ENCODE measurements at places on chromosomes 3 and 15. TPM values are rescaled to one million over a fixed set of nuclear protein-coding genes. Genes with fewer than 3 reads are reported as not detected.

The COL6A5 gene
- 6.1 TPM for total RNA-seq

The PDZRN3 gene
- total RNA-seq: 61.6 TPM

DNA sequence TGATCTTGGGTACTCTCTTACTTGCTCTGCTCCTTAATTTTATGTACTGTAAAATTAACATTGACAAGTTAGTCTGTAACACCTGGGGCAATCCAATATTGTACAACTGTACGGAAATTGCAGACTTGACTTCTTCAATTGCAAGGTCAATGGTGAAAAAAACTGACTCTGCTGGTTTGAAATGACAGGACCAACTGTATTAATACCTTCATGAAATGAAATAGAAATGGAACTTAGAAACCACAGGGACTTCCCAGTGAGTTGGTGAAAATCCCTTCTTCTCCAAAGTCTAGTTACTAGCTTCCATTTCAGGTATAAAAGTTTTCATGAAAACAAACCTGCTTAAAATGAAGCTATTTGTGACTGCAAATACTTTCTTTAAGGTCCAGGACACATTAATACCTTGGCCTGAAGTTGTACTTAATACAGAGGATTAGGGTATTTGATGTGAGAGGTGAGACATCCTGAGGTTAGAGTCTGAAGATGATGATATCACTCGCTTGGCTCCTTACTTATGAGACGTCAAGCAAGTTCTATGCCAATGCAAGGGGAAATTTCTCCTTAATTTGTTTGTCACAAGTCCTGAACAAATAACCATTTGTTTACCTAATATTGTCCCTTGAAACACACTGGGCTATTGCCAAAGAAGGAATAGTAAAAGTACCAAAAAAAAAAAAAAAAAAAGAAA lies 226.2 kb upstream of the TP63 start:
- no peak for DNase-seq

The PLOD2 gene
- 114 TPM for total RNA-seq

The TRPM1 gene
- total RNA-seq: not detected

- no peak for DNase-seq
Measured at GRCh38 chr3:45700570-45701073, 11.4 kb downstream of the SACM1L start.

- DNase-seq: no peak
Measured at GRCh38 chr3:82157952-82158351, 396.5 kb upstream of the GBE1 start.

The ZKSCAN7 gene
- 19.5 TPM for total RNA-seq

GRCh38 chr3:139455855-139456254 lies 20.5 kb downstream of the RBP2 start:
- DNase-seq: no peak

The ADCY5 gene
- total RNA-seq: 25.1 TPM

DNA sequence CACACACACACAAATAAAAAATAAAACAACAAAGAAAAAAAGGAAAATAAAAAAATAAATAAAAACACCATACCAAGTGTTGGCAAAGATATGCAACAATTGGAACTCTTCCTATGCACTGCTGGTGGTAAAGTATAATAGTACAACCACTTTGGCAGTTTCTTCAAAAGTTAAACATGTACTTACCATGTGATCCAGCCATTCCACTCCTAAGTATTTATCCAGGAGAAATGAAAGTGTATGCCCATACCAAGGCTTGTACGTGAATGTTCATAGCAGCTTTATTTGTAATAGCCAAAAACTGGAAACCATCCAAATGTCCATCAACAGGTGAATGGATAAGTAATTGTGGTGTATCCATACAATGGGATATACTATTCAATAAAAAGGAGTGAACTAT lies 17.0 kb downstream of the WDR93 start:
- DNase-seq: no peak

The SST gene
- total RNA-seq: 2.3 TPM

The GLT8D1 gene
- total RNA-seq: 129 TPM

GRCh38 chr3:23985747-23986544 lies 40.9 kb downstream of the NR1D2 start:
- DNase-seq: no peak

GRCh38 chr3:20668411-20668810 lies 482.4 kb upstream of the SGO1 start:
- no peak for DNase-seq

GRCh38 chr3:155064920-155065319 lies 15.2 kb upstream of the MME start:
- DNase-seq: no peak

The ASB14 gene
- total RNA-seq: 0.21 TPM

The KNL1 gene
- 39.5 TPM for total RNA-seq

GRCh38 chr3:54939557-54940300 lies 11.9 kb upstream of the LRTM1 start:
- DNase-seq: no peak

Data from urinary bladder (tissue), 4 donors.